ENCODE measurements at places on chromosomes 5 and 9.

- no peak for DNase-seq
- H3K27me3 ChIP-seq = no peaks in the 10 kb centered on the region
- no peaks in the 10 kb centered on the region for H3K4me1 ChIP-seq
- H3K4me3 ChIP-seq = no peak overlapping the region
- H3K27ac ChIP-seq = no peak overlapping the region
- H3K36me3 ChIP-seq = no peaks in the 10 kb centered on the region
Observed at GRCh38 chr5:99879791-99880511, 655.2 kb upstream of the FAM174A start.

- H3K36me3 ChIP-seq = peaks cover 63% of the 10 kb centered on the region
- H3K27ac ChIP-seq = no peak overlapping the region
- no peak for DNase-seq
- H3K4me3 ChIP-seq = no peak overlapping the region
Observed at GRCh38 chr5:104184264-104184663, 621.7 kb upstream of the NUDT12 start.

GRCh38 chr5:68398146-68398812 is 182.7 kb downstream of the PIK3R1 start:
- no peak overlapping the region for H3K4me3 ChIP-seq
- DNase-seq = no peak
- peaks cover 3% of the 10 kb centered on the region for H3K36me3 ChIP-seq
- H3K27me3 ChIP-seq = peaks cover 3% of the 10 kb centered on the region
- no peak overlapping the region for H3K27ac ChIP-seq
- H3K4me1 ChIP-seq = peaks cover 14% of the 10 kb centered on the region

GRCh38 chr9:135217836-135218235 is 130.4 kb downstream of the OLFM1 start:
- H3K27ac ChIP-seq = no peak overlapping the region
- no peak overlapping the region for H3K4me3 ChIP-seq
- DNase-seq = peak; percentile 9

GRCh38 chr9:98929071-98929470 is 14.6 kb upstream of the COL15A1 start:
- no peak overlapping the region for H3K27ac ChIP-seq
- H3K36me3 ChIP-seq = no peaks in the 10 kb centered on the region
- H3K27me3 ChIP-seq = no peaks in the 10 kb centered on the region
- H3K4me3 ChIP-seq = no peak overlapping the region
- DNase-seq = no peak

- no peak overlapping the region for H3K27ac ChIP-seq
- no peak for DNase-seq
- H3K4me1 ChIP-seq = peaks cover 10% of the 10 kb centered on the region
- peaks cover 29% of the 10 kb centered on the region for H3K27me3 ChIP-seq
Observed at GRCh38 chr5:124264499-124264898, 481.9 kb downstream of the ZNF608 start.

GRCh38 chr9:126058591-126058990 is 268.0 kb upstream of the MVB12B start:
- DNase-seq = no peak
- H3K4me1 ChIP-seq = peaks cover 16% of the 10 kb centered on the region
- H3K27ac ChIP-seq = no peak overlapping the region
- H3K4me3 ChIP-seq = no peak overlapping the region

DNA sequence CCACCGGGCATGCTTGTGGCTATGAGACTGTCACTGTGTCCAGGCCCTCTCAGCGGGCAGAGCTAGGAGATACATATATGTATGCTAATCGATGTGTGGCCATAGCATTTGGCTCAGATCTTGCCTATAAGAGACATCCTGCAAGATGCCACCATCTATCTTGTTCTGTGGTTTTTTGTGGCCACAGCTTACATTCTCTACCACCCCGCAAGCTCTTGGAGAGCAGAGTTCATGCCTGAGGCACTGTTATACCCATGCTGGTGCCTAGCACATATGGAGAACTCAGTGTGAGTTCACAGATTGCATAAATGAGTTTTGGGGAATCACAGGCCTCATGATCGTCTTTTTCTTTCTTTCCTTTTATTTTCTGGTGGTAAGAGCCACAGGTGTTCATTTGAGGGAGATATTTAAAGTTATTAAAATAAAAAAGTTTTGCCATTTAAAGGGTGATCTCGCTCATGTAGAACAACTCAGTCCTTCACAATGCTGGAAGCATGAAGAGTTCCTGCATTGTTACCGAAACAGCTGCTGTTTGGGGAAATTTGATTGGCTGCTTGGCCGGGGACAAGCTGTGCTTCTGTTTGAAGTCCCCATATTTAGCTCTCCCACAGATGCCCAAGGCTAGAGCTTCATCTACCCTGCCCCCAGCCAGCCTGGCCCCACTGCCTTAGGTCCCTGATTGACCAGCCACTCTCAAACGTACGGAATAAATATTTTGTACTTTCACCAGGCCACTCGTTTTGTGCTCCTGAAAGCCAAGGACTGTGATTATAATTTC is 169.2 kb upstream of the MAP1B start:
- no peaks in the 10 kb centered on the region for H3K27me3 ChIP-seq
- no peak overlapping the region for H3K27ac ChIP-seq
- H3K36me3 ChIP-seq = no peaks in the 10 kb centered on the region
- DNase-seq = no peak

DNA sequence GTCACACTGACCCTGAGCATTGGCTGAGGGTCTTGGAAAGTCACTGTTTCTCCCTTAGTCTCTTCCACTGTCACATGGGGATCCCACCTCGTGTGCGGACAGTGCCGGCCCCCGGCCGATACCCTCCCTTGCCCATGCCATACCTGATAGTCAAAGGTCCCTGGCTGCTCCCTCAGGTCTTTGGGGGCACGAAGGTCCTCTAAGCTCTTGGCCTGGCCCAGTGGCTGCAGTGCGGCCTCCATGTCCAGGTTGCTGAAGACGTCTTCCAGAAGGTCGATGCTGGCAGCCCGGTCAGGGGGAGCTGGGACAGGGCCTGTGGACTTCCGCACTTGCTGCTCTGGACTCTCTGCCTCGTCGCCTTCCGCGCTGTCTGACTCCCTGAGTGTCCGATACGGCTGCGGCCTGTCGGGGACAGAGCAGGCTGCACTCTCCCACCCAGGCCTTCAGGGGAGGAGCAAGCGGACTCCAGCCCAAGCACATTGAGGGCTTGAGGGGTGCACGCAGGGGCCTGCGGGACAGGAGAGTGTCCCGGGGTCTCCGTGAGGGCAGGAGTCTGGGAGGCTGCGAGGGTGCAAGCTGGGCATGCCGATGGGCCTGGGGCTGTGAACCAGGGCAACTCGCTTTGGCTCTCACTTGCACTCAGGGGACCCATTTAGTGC is 27.6 kb downstream of the CRB2 start:
- H3K4me3 ChIP-seq = no peak overlapping the region
- H3K36me3 ChIP-seq = no peaks in the 10 kb centered on the region
- no peak for DNase-seq
- H3K4me1 ChIP-seq = no peaks in the 10 kb centered on the region
- H3K27ac ChIP-seq = no peak overlapping the region

GRCh38 chr5:74027732-74028338 is 401.8 kb downstream of the ARHGEF28 start:
- H3K4me1 ChIP-seq = peaks cover 8% of the 10 kb centered on the region
- H3K4me3 ChIP-seq = no peak overlapping the region
- H3K36me3 ChIP-seq = no peaks in the 10 kb centered on the region
- DNase-seq = no peak
- H3K27me3 ChIP-seq = no peaks in the 10 kb centered on the region
